Stimulated activated CD4-positive, alpha-beta T cell treated with anti-CD3 and anti-CD28 coated beads, Interleukin-1b, Interleukin-23, amount 100 ng/mL, for 24 hours (primary cell): ENCODE measurements at places on chromosomes 7 and 10.

DNA sequence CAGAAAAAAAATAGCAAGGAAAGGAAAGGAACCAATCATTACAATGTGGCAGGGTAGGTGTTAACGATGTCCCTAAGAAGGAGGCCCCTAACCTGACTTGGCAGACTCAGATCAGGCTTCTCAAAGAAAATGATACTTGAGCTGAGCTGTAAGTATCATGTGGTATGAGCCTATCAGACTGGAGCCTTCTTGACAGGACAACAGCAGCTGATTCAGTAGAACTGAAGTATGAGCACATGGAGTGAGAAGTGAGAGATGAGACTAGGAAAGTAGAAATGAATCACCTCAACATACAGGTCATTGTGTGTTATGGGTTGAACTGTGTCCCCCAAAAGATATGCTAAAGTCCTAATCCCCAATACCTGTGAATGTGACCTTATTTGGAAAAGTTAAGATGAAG, 66.3 kb downstream of the MTERF1 start:
- DNase-seq, result no peak

- no peak for DNase-seq
Observed at GRCh38 chr7:107678110-107678753, 17.6 kb downstream of the SLC26A4 start.

DNA sequence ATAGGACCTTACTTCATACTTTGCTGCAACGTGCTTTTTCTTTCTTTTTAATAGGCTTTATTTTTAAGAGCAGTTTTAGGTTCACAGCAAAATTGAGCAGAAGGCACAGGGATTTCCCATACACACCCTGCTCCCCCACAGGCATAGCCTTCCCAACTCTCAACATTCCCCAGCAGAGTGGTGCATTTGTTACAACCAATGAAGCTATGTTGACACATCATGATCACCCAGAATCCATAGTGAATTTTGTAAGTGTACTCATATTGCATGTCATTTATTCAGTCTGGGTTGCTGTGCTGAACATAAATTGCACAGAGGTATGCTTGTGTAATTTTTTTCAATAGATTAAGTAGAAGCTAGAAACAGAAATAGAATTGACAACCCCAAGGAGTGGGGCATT, 327.3 kb downstream of the INHBA start:
- DNase-seq, result no peak

DNA sequence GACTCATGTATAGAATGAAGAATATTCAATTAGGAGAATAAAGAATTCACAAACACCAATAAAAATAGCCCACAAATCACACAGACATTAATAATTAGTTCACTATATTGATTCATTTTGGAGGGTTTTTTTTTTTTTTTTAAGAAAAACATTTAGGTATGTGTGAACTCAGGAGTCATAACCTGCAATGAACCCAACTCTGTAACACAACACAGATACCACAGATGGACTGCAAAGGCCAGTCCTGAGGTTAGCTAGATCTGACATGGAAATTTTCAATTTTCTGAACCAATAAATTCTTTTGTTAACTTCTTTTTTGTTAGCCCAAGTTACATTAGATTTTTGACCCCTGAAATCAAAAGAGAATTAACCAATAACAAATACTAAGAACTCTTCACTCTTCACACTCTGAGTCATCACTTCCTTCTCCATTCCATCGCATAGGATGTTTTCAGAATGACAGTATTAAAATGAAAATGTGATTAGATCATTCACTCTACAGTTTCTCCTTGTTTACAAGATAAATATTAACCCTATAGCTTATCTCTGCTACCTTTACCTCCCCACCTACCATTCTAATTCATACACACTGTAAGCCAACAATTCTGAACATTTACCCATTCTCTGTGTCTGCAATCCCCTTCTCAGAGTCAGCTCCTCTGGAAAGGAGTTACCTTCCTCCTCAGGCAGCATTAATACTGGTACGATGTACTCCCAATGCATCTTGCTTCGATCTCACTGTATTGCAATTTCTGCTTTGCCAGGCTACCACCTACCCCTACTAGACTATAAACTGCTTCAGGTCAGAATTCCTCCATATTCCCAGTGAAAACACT, 141.5 kb downstream of the LRRN3 start:
- no peak for DNase-seq

DNA sequence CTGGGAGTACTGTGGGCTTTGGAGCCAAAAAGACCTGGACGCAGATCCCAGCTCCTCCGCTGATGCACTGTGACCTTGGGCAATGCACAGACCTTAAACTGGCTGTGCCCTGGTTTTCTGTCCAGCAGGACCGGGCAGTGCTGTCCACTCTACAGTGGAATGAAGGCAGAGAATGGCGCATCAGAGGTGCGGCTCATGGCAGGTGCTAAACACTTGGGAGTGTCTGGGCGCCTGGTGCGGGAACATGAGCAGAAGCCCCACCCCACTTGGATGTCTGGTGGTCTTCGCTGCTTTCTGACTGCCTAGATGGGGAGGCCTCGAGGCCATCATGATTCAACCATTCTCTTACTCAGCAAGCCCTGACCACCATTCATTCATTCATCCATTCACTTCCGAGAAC, 153.7 kb downstream of the GRK5 start:
- no peak for DNase-seq

- no peak for DNase-seq
Observed at GRCh38 chr7:43933902-43934560, 7.8 kb downstream of the UBE2D4 start.

DNA sequence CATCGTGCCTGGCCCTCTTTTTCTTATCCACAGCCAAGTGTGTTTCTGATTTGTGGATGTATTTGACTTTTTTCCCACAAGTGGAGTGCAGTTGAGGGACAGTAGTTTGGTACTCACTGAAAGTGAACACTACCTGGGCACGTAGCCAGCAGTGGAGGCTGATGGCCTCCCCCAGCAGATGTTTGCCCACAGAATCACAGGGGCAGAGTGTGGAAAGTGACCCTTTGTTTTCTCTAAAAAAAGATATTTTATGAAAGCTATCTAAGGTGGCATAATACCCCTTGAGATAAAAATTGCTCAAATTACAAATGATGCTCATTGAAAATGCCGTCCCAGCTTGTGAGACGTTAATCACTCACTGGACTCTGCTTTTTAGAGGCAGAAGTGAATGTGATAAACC, 29.1 kb downstream of the WDR37 start:
- no peak for DNase-seq

- DNase-seq, result no peak
Observed at GRCh38 chr7:16531707-16532106, 5.1 kb downstream of the LRRC72 start.

DNA sequence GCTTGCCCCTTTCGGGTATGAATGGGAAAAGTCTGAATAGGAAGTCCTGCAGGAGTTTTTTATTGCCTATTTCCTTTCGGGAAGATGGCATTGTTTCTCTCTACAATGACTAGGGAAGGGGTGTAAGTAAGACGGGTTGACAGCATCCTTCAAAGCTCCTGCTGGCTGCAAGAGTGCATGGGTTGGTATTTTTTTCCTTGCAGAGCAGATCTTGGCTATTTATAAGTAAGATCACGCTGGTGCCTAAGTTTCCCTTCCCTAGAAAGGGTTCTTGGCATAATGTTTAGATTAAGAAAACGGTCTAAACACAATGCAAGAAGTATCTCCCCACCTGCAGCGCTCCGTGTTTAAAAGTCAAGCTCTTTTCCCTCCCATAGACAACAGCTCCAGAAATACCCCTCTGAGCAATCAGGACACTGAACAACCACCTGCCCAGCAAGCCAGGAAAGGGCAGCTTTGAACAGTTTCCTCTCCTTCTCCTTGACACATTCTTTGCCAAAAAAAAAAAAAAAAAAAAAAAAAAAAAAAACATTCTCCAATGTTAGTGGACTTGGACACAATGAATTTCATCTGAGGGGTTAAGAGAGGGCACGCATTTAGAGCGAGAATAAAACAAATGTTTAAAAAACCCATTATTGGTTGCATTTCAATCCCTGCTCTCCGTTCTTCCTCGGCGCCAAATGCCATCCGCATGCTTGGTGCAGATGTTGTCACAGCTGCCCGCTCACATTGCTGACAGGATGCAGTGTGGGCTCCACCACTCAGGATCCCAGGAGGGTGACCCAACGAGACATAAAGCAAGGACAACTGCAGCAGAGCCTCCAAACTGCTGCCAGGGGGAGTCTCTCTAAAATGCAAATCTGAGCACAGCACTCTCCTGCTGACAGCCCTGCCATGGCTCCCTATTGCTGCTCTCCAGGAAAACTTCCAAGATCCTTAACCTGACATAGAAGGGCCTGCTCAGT, 427.4 kb upstream of the MGMT start:
- no peak for DNase-seq

- DNase-seq, result no peak
Observed at GRCh38 chr10:132500781-132501415, 36.7 kb upstream of the INPP5A start.

GRCh38 chr7:7918736-7919448, 49.7 kb upstream of the GLCCI1 start:
- no peak for DNase-seq

DNA sequence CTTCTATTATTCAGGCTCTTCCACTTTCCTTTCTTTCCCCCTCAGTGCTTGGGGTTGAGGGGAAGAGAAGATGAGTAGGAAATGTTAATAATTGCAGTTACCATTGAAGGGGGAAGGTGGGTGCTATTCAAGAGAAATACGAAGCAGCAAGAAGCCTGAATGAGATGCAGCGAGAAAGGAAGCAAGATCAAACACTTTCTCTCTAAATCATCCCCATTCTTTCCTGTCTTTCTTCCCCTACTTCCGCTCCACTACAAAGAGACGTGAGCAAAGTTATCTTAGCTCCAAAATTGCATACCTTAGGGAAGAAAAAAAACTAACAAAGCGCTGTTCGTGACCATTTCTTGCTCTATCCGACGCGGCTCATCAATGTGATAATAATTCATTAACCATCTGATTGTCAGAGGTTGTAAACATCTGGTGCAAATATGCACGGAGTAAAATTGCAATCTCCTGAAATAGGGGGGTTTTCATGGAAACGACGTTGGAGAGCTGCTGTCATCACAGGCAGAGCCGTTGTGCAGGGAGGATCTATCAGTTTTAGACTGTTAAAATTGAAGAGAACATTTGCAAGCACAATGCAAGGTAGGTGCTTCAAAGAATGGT, 15.2 kb upstream of the PARD3 start:
- no peak for DNase-seq

DNA sequence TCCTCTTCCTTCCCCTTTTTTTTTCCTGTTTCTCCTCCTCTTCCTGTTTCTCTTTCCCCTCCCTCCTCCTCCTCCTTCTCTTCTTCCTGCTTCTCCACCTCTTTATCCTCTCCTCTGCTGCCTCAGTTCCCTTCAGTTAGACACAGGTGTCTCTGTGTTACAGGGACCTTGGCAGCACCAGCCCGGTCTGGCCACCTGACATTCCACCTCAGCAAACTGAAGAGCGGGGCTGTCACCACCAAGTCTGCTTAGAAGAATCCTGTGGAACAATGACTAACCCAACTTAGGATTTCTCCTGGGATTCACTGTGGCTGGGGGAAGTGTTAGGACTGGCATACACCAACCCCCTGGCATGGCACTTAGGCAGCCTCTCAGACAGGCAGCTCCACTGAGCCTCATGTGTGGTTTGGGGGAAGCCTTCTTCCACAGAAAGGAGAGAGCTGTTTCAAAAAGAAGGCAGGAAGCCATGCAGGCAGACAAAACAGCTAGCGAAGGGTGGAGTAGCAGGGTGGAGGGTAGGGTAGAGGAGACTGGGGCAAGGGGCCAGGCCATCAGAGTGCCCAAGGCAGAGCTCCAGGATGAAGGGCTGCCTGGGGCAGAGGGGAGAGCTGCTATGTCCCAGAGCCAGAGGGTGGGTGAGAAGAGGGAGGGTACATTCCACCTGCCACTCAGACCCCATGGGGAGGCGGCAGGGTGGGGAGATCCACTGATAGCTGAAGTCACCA, 13.2 kb upstream of the GDF10 start:
- no peak for DNase-seq

DNA sequence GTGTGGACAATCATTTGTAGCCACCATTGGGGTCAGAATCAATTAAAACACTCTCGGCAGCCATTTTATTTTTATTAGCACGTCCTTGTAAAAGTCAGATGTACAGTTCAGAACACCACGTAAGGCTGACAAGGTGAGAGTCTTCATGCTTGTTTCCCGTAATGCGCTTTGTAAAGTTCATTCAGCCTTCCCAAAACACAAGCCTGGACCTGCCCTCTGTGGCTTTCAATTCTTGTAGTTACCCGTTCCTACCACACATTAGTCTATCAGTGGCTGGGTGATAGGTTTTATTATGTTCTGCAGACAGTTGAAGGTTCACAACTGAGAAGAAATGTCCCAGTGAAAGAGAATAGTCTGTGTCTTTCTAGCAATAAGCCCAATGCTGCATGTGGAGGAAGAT, 35.4 kb downstream of the GAD2 start:
- no peak for DNase-seq

GRCh38 chr7:42720012-42720411, 191.9 kb downstream of the C7orf25 start:
- DNase-seq, result no peak

GRCh38 chr7:46220066-46220630, 299.1 kb upstream of the IGFBP3 start:
- DNase-seq, result no peak

DNA sequence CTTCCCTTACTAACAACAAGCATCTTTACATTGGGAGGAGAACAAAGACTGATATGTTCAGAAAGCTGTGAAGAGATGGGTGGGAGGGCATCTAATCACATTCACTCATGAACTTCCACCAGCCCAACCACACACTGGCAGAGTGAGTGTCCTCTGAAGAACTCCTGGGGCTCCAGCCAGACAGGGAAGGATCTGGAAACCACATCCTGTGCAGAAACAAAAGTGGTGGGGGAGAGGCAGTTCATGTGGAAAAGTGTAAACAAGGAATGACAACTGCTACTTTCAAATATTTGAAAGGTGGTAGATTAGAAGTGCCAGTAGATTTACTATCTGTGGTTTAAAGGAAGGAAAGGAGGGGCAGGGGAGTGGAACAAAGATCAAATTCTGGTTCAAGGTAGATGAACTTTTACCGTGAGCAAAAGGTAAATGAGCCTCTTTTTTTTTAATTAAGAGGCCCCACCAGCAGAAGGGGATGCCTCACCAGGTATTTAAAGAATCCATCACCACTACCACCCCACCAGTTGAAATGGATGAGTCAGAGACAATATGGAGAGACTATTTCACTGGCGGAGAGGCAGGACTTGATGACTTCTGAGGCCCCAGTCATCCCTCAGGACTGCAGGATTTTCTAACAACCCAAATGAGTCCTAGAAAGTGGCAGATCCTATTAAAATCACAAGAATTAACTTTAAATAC, 34.5 kb downstream of the GOT1 start:
- no peak for DNase-seq

- DNase-seq, result no peak
Observed at GRCh38 chr7:68457481-68457880, 1140.8 kb upstream of the AUTS2 start.
